ENCODE measurements at places on chromosomes 5 and 9.
A peak's percentile ranks its signal among the peaks of the same experiment; 100 is the strongest.

DNA sequence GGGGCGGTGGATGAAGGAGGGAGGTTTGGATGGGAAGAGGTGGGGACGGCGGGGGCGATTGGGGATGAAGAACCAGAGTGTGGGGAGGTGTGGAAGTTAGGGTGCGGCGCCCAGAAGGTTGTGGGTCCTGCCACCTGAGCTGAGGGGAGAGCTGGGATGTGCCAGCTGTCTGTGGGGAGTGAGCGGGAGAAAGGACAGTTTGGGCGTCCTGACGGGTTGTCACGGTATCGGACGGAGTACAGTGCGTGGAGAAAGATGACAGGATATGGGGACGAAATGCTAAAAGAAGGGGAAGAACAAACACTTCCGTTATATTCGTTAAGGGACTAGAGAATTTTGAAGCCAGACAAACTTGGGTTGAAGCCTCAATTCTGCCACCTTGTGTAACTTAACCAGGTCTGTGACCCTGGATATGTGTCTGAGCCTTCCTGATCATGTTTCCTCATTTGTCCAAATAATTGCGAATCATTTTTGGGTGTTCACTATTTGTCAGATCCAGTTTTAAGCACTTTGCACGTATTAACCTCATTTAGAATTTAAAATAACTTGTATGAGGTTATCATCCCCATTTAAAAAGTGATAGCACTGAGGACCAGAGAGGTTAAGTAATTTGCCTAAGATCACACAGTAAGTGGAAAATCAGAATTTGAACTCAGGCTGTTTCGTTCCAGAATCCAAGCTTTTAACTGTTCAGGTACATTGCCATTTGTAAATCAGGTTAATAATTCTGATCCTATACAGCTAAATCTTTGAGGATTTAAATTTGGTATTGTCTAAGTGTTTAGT lies 689 bp downstream of the CNTRL start:
- DNase-seq: no peak

DNA sequence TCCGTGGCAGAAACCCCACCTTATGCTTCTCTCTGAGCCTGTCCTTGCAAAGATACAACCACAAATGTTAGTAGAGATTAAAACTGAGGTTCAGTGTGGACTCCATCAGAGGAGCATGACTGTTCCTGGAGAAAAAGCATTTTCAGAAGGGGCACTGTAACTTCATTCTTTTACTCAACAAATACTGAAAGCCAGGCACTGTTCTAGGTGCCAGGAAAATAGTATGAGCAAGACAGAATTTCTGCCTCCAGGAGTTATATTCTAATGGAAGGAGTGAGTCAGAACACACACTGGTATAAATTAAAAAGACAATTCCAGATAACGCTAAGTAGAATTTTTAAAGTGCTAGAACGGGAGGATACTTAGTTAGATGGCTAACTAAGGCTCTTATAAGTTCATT lies 251.4 kb upstream of the GAS1 start:
- no peak for DNase-seq

DNA sequence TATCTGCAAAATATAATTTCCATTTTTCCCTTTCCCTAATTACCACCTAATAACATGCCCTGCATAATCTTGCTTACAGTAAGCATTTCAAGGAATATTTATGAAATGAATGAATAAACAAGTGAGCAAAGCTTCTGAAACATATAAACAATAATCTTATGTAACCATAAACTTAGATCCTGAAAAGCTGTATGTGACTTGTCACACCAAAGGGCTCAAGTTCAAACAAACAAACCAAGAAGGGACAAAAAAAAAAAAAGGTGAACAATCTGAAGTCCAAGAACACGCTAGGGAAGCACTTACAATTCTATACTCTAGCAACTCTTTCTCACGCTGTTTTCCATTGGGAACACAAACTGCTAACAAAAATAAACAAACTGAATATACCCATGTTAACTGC lies 36.3 kb downstream of the PLPP1 start:
- no peak for DNase-seq

GRCh38 chr9:108163321-108164005 lies 673.9 kb upstream of the KLF4 start:
- no peak for DNase-seq

- no peak for DNase-seq
These were observed 35.1 kb downstream of the MAP3K1 start for GRCh38 chr5:56850423-56850822.

DNA sequence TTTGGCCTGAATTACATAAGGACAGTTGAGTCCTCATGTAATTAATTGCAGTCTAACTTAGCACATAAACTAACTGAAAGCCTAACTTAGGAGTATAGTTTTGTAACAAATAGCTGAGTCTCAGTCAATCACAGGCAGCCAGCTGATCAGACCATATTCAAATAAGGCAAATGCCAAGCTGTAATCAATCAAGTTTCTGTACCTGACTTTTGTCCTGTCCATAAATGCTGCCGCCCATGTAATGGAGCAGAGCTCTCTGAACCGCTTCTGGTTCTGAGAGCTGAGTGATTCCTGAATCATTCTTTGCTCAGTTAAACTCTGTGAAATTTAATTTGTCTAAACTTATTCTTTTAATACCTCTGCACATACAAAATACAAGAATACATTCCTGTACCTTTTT lies 104.8 kb downstream of the TSSK1B start:
- DNase-seq: no peak

DNA sequence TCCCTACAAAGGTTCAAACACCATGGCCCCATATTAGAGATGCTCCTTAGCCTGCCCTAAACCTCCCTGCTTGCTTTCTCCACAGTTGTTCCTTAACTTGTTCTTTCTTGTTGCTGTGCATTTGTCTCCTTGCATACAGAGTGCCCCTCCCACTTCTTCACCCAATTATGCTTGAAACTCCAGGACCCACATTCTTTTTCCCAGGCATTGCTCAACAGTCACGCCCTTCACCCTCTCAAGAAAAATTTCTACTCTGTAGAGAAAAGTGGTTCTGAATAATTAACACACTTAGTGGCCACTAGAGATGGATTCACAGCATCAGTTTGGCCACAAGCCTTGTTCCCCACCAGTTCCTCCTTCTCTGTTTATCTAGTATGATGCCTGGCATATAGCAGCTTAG lies 57.7 kb downstream of the NREP start:
- DNase-seq: no peak

DNA sequence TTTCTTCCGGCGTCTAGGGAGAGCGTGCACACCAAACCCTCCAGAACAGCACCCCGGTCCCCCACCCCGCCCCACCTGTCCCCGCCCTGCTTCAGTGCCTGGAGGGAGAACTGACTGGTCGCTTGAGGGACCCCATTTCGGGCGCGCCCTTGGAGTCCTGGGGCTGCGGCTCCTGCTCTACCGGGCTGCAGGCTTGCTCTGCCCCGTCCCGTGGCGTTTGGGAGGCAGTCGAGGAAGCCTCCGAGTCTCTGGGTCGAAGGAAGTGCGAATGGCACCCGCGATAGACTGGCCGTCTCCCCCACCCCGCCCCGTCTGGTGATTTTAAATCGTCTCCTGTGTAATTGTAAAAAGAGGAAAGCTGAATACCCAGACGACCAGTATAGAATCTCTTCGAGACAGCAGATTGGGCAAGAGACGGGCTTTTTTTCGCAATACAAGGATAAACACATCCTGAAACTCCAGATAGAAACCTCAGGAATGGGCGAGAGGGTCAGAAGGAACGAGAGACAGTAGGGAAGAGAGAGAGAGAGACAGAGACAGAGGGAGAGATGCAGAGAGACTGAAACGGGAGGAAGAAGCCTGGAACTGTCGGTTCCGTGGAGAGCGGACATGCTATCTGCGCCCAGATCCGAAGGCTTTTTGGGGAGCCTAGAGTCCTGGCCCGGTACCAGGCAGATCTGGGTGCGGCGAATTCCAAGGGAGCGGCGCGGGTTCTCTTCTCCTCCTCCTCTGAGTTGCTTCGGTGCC lies 9.9 kb downstream of the PRDM6 start:
- no peak for DNase-seq

DNA sequence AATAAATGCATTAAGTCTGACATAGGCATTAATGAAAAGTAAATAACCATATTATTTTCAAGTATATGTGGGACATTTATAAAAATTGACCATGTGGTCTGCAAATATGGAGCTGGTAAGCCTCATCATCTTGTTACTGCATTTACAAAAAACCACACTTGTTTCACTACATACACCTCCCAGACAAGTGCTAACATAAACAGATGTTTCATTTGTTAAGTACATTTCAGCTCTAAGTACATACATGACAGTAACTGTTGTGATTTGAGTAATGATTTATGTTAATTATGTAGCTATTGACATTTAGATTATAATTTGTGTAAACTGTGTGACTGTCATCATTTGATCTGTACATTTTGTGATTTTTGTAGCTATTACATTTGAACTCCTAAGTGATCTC lies 13.9 kb downstream of the IDNK start:
- no peak for DNase-seq

GRCh38 chr5:59123595-59124561 lies 541.0 kb downstream of the RAB3C start:
- no peak for DNase-seq

- DNase-seq: peak; percentile 8
These were observed 62.3 kb downstream of the GTF3C4 start for GRCh38 chr9:132732326-132733259.

DNA sequence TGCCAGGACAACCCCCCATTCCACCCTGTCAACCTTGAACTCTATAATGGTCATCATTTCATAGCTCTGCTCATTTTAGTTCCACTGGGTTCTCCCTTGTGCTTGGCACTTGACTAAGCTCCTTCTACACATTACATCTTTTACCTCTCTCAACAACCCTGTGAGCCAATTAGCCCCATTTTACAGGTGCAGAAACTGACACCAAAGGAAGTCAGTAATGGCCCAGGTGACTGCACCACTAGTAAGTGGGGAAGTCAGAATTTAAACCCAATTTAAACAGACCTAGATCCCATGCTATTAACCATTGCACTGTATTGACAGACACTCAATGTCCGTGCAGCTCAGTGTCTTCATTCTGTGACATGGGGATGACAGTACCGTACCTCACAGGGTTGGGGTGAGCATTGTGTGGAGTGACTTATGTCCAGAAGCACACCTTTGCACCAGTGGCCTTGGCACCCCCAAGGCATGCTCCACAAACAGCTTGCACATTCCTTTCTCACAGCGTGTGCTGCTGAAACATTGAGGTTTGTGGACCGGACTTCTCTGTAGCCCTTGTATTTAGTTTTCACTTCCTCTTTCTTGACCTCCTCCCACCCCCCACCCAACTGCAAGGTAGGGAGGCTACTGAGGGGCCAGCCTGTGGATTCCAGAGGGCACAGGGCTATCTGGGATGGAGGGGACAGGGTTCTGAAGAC lies 23.1 kb downstream of the IRF1 start:
- no peak for DNase-seq
